ENCODE measurements at places on chromosomes 1 and 21.
A peak's percentile ranks its signal among the peaks of the same experiment; 100 is the strongest.

DNA sequence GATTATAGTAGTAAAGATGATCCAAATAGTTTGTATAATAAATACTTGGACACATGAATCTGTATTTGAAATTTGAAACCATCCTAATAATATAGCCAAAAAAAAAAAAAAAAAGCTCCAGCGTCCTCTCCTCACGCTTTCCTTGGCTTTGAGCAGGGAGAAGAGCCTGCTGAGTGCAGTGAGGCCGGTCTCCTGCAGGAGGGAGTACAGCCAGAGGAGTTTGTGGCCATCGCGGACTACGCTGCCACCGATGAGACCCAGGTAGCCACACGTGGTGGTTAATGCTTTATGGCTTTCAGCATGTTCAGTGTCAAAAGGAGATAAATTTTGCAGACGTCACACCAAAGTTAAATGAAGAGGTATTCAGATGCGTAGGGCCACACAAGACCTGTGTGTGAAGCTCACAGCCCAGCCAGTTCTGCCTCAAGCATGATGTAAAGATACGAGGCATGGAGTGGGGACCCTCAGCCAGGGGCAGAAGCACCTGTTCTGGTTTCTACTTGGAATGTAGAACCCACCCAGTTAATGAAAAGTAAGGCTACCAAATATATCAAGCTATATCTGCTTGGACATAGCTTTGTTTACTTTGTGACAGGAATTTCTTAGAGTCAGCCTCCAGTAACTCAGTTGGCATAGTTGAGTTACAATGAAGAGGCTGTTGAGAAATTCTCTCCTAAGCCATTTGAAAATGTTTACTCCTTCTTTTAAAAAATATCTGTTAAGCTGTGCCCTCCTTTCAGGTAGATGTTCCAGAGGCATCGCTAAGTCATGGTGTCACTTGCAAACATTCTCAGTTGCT lies 8.1 kb downstream of the PRMT2 start:
- no peak overlapping the region for H3K27ac ChIP-seq
- peaks cover 29% of the 10 kb centered on the region for H3K36me3 ChIP-seq
- H3K4me1 ChIP-seq, result no peaks in the 10 kb centered on the region
- H3K4me3 ChIP-seq, result no peak overlapping the region
- peak; percentile 25 for DNase-seq
- H3K27me3 ChIP-seq, result no peaks in the 10 kb centered on the region

DNA sequence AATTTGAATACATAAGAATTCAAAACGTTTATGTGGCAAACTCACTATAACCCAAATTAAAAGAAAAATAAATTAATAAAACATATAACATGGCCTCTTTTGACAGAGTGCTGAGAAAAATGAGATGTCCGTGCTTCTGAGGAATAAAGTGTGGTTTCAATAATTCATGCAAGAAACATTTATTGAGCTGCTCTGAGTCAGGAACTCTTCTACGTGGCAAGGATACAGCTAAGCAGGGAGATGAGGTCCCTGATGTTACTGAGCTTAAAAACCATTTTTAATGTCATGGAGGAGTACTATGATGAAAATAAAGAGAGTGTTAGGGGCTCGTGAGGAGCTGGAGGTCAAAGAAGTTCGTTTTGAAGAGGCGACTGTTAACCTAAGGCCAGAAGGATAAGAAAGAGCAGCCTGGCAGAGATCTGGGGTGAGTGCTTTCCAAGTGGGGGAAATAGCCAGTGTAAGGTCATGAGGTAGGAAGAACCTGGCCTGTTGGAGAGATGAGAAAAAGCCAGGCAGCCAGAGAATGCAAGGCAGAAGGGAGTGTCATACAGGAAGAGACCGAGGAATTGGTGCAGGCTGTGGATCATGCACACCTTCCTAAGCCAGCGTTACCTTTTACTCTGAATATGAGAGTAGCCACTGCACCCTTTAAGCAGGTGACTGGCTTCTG lies 182.2 kb upstream of the DUSP10 start:
- H3K4me1 ChIP-seq, result no peaks in the 10 kb centered on the region
- H3K27me3 ChIP-seq, result no peaks in the 10 kb centered on the region
- H3K27ac ChIP-seq, result no peak overlapping the region

DNA sequence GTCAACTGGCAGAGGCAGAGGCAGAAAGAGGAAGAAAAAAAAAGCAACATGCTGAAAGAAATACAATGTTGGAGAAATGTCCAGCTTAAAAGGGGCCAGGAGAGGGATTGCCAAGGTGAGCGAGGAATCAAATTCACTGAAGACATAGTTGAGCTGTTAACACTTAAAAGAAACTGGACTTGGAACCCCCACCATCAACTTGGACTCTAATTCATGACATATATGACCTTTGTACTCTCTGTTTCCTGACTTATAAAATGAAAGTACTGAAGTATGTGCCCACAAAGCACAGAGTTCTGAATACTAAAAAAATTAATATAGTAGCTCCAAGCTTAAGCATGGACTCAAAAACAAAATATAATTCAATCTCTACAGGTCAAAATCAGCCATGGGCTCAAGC lies 16.1 kb downstream of the PRR9 start:
- no peak overlapping the region for H3K4me3 ChIP-seq
- H3K27me3 ChIP-seq, result no peaks in the 10 kb centered on the region

DNA sequence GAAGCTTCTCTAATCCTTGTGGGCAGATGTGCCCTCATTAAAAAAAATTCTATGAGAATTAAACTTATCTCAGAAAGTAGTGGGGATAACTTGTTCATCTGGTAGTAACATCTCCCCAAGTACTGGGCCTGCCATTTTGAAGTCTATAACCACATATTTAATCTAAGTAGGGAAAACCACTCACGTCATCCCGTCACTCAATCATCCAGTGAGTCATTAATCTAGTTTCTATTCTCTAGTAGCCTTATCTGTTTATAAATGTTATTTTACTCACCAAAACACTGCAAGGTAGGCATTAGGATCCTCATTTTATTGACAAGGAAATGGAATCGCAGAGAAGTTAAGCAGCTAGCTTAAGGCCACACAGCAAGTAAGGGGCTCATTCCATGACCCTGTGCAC lies 221.9 kb downstream of the ATG4C start:
- no peak for DNase-seq
- no peaks in the 10 kb centered on the region for H3K4me1 ChIP-seq
- no peak overlapping the region for H3K4me3 ChIP-seq
- H3K27ac ChIP-seq, result no peak overlapping the region
- no peaks in the 10 kb centered on the region for H3K27me3 ChIP-seq

DNA sequence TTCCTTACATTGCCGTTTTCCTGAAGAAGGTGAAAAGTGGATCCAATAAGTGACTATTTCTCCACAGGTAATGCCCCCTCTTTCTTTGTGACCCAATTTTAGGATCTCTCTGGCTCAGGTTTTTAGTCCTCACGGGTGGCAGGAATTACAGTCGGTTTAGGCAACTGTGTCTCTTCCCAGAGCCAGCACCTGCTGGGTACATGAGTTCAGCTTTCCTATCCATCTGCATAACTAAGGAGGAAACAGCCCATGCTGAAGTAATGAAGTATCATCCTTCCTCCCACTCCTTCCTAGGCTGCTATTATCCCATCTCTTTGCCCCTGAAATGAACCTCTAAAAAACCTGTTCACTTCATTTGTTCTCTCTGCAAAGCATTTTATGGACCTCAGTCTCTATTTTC lies 544.6 kb downstream of the NEGR1 start:
- no peak for DNase-seq
- H3K27me3 ChIP-seq, result no peaks in the 10 kb centered on the region
- H3K4me3 ChIP-seq, result no peak overlapping the region
- no peaks in the 10 kb centered on the region for H3K36me3 ChIP-seq
- H3K4me1 ChIP-seq, result no peaks in the 10 kb centered on the region

- H3K27me3 ChIP-seq, result no peaks in the 10 kb centered on the region
- H3K36me3 ChIP-seq, result peaks cover 2% of the 10 kb centered on the region
- no peak for DNase-seq
- H3K4me3 ChIP-seq, result no peak overlapping the region
- no peaks in the 10 kb centered on the region for H3K4me1 ChIP-seq
- no peak overlapping the region for H3K27ac ChIP-seq
Observed at GRCh38 chr1:67031859-67032247, 22.1 kb downstream of the SLC35D1 start.

GRCh38 chr1:190484045-190484444 lies 6.4 kb upstream of the BRINP3 start:
- no peaks in the 10 kb centered on the region for H3K36me3 ChIP-seq
- no peak for DNase-seq
- H3K27ac ChIP-seq, result no peak overlapping the region

DNA sequence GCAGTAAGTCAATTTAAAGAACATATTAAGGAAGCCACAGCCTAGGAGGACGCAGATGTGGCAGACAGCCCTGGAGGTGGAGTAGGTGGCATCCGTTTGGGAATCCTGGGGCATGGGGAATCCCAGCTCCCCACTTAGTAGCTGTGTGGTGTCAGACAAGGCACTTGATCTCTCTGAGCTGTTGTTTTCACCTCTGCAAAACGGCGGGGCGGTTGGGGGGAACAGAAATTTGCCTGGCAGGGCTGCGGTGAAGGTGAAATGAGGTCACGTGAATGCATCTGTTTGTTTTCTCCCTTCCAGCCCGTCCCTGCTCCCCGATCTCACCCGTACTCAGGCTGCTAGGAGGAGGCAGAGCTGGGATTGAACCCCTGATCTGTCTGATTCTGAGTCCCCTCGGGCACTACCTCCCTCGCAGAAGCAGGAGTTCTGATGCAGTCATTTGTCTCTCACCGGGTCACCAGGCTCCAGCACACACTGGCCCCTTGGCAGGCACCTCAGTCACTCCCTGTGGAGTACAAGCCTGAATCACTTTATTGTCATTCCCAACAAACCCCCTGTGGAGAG lies 2.2 kb upstream of the LAPTM5 start:
- no peak overlapping the region for H3K27ac ChIP-seq
- no peak overlapping the region for H3K4me3 ChIP-seq
- H3K36me3 ChIP-seq, result no peaks in the 10 kb centered on the region
- H3K4me1 ChIP-seq, result no peaks in the 10 kb centered on the region
- H3K27me3 ChIP-seq, result no peaks in the 10 kb centered on the region
- no peak for DNase-seq

DNA sequence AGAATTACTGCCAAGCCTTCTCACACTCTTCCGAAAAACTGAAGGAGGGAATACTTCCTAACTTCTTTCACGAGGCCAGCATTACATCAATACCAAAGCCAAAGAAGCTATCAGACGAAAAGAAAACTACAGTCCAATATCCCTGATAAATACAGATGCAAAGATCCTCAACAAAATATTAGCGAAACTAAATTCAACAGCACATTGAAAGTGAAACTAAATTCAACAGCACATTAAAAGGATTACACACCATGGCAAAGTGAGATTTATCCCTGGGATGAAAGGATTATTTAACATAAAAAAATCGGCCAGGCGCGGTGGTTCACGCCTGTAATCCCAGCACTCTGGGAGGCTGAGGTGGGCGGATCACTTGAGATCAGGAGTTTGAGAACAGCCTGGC lies 176.8 kb downstream of the FAF1 start:
- peak overlapping the region; percentile 25 for H3K27ac ChIP-seq
- DNase-seq, result no peak
- no peaks in the 10 kb centered on the region for H3K27me3 ChIP-seq
- H3K36me3 ChIP-seq, result peaks cover 11% of the 10 kb centered on the region
- H3K4me3 ChIP-seq, result no peak overlapping the region

GRCh38 chr1:228768355-228769000 lies 33.2 kb downstream of the RHOU start:
- no peak for DNase-seq
- no peak overlapping the region for H3K4me3 ChIP-seq
- H3K27ac ChIP-seq, result no peak overlapping the region

GRCh38 chr21:9735421-9735961 lies 785.9 kb upstream of the TPTE start:
- no peaks in the 10 kb centered on the region for H3K36me3 ChIP-seq
- no peak overlapping the region for H3K27ac ChIP-seq
- DNase-seq, result no peak
- H3K4me1 ChIP-seq, result no peaks in the 10 kb centered on the region
- no peaks in the 10 kb centered on the region for H3K27me3 ChIP-seq

- DNase-seq, result no peak
- H3K36me3 ChIP-seq, result no peaks in the 10 kb centered on the region
- H3K27ac ChIP-seq, result no peak overlapping the region
- no peaks in the 10 kb centered on the region for H3K27me3 ChIP-seq
- H3K4me1 ChIP-seq, result no peaks in the 10 kb centered on the region
Observed at GRCh38 chr1:34441259-34442069, 264.8 kb downstream of the C1orf94 start.
